ENCODE measurements at places on chromosomes 6 and 20. TPM values are rescaled to one million over a fixed set of nuclear protein-coding genes. Genes with fewer than 3 reads are reported as not detected.

DNA sequence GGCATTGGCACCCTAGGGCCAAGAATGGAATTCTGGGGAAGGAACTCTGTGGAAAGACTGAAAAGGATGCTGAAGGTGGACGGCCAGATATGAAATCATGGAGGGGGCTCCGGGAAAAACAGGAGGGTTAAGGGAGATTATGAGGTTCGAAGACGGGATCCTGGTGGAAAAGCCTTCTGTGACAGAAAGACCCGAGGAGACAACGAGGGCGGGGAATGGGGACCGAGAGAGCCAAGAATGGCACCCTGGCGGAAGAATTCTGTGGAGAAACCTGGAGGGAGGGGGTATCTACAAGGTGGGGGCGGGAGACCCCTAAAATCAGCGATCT lies 426 bp downstream of the TRMT6 start:
- no peaks in the 10 kb centered on the region for H3K27me3 ChIP-seq
- peaks cover 44% of the 10 kb centered on the region for H3K36me3 ChIP-seq
- DNase-seq, result no peak

DNA sequence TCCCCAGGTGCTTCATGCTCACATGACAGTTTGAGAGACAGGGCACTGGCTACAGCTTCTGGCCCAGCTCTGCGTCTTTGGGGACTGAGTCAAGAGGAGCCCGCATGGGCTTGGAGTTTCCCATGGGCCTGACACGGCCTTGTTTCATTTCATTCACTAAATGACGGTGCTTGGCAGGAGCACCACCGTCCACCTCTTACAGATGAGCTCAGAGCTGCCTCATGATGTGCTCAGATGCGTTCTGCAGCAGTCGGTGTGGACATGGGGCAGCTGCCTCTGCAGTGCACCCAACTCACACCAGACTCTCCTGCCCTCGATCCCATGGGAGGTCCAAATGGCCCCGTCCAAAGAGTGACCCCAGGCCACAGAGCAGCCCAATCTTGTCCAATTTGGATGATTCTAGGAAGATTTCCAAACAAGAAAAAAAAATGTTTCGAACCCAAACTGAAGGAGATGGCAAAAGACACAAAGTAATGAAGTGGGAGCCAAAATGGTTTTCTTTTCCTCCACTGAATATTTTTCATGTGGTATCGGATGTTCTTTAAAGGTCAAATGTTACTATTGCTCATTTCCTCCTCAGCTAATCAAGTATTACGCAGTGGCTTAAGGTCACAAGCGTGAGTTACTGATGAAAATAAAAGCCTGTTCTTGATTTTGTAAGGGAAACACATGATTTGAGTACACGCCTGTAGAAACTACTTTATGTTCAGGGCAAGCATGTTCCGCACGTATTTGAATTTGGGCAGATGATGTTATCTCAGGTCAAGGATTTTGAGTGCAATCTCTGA lies 524.2 kb downstream of the CDH26 start:
- H3K4me3 ChIP-seq, result no peak overlapping the region
- H3K27me3 ChIP-seq, result no peaks in the 10 kb centered on the region
- H3K4me1 ChIP-seq, result no peaks in the 10 kb centered on the region
- no peaks in the 10 kb centered on the region for H3K36me3 ChIP-seq

The POM121L2 gene
- not detected for total RNA-seq

The RIPPLY2 gene
- total RNA-seq, result not detected

Measured in activated CD4-positive, alpha-beta T cell treated with anti-CD3 and anti-CD28 coated beads, Interleukin-2, amount 10 ng/mL, durations not matched to agents 7 days and 5 days (primary cell).